ENCODE measurements at places on chromosomes 1 and 21. TPM values are rescaled to one million over a fixed set of nuclear protein-coding genes. Genes with fewer than 3 reads are reported as not detected.

DNA sequence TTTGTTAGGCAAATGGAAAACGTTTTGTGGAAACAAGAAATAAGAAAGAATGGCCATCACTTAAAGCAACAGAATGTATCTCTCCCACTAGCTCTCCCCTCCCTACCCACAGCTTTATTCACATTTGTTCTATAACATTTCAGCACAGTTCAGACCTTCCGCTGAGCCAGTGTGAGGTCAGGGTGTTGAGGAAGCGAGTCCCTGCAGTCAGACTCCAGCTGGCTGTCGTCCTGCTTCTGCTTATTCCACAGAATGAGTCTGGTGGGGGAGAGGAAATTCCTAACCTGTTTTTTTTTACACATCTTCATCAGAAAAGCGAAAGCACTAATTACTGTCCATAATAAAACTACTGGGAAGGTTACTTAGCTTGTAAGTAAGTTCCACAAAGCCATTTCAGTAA is 39.0 kb downstream of the MRPL39 start:
- peak; percentile 72 for DNase-seq

GRCh38 chr1:108041360-108042142 is 76.6 kb upstream of the VAV3 start:
- DNase-seq: no peak

DNA sequence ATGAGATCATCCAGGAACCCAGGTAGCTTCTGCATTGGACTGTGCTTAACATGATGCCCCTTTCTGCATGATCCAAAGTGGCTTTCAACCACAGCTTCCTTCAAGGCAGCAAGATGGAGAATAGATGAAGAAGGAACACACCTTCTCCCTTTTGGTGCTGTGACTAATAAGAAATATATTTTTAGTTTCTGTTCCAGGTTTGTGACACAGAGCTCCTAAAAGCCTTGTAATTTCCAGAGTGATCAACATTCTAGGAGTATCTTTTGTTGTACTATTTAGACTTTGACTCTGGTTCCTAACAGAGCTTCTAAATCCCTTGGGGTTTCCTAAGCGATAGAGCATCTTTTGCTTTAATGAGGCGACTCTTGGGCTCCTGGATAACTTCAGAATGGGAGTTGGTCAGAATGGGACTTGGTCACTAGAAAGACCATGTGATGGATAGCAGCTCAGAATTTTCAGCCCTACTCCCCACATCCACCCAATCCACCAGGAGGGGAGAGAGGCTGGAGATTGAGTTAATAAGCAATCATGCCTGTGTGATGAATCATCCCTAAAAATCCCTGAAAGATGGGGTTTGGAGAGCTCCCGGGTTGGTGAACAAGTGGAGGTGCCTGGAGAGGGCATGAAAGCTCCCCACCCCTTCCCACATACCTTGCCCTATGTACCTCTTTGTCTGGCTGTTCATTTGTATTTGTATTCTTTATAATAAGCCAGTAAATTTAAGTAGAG is 134.8 kb downstream of the FGGY start:
- no peak for DNase-seq

- DNase-seq: no peak
Observed at GRCh38 chr1:52423771-52424170, 19.4 kb downstream of the PRPF38A start.

- DNase-seq: no peak
Observed at GRCh38 chr1:40848530-40849189, 13.5 kb downstream of the CITED4 start.

GRCh38 chr1:38000233-38000528 is 5.1 kb downstream of the FHL3 start:
- DNase-seq: no peak

DNA sequence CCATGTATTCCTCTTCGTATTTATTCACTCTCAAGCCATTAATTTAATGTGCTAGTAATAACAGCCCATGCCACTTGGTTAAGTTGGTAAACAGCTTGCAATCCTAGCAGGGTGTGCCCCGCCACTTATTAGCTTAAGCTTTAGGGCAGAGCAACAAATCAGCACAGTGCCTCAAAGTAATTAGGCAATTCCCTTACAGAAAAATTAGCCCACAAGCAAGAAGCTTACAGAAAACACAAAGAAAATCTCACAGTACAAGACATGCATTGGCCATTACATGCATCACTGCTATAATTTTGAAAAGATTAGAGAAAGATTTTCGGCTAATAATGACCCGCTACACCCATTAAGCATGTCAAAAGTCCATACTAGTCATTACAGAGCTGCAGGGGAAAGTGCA is 47.6 kb downstream of the TGFB2 start:
- no peak for DNase-seq

GRCh38 chr1:154755858-154756730 is 114.0 kb downstream of the KCNN3 start:
- no peak for DNase-seq

- no peak for DNase-seq
Observed at GRCh38 chr1:39044762-39045161, 18.6 kb downstream of the NDUFS5 start.

GRCh38 chr1:156483397-156483796 is 17.2 kb downstream of the MEF2D start:
- no peak for DNase-seq

DNA sequence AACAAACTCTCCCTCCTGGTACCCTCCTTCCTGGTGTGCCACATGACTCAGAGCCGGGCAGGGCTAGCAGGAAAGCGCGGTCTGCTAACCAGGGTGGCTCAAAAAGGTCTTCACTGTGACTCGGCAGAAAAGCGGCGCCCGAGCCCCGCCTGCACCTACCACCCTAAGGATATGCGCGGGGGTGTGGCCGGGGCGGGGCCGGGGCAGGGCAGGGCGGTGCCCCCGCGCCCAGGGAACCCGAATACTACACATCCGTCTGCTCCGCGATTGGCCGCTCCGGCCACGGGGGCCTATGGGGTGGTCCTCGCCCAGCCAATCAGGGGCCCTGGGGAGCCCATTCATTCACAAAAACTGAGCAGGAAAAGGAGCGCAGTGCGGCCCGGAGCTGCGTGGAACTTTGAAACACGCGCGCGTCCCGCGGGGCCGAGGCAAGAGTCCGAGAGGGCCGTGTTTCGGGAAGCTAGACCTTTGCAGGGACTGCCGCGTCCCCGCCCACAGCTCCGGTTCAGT is 1.7 kb downstream of the LRP8 start:
- peak; percentile 46 for DNase-seq

DNA sequence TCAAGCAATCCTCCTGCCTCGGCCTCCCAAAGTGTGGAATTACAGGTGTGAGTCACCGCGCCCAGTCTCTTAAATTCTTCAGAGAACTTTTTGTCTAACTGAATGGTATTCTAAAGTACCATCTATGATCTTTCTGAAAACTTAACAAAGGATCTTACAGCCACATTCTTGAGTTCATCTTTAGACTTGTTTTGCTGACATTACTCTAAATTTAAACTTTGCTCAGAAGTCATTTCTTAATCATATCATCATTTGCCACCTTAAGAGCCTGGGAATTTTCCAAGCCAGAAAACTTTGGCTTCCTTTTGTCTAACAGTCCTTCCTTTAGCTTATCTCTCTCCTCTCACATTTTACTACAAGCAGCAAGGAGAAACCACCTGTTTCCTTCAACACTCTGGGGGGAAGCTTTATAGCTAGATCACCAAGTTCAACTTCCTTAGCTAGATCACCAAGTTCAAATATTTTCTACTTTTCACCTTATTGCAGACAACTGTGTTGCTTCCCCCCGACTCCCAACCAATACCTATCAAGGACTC is 5.4 kb upstream of the ZBTB8A start:
- no peak for DNase-seq

DNA sequence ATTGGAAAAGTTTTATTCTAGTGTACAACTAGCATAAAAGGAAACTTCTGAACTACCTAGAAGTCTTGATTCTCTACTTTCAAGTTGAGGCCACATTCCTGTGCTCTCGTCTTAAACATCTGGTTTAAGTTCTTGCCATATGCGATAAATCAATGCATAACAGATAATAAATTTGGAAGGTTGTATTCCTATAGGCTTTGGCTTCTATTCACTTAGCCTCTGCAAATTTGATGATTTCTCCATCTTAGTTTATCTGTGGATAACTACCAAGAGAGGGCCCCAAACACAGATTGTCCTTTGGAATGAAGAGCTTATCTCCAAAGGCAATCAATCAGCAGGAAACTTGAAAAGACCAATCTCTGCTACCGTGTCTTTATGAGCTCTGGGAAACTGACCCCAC is 11.7 kb upstream of the RNF2 start:
- no peak for DNase-seq

GRCh38 chr1:22704440-22705067 is 6.1 kb upstream of the EPHB2 start:
- peak; percentile 76 for DNase-seq

DNA sequence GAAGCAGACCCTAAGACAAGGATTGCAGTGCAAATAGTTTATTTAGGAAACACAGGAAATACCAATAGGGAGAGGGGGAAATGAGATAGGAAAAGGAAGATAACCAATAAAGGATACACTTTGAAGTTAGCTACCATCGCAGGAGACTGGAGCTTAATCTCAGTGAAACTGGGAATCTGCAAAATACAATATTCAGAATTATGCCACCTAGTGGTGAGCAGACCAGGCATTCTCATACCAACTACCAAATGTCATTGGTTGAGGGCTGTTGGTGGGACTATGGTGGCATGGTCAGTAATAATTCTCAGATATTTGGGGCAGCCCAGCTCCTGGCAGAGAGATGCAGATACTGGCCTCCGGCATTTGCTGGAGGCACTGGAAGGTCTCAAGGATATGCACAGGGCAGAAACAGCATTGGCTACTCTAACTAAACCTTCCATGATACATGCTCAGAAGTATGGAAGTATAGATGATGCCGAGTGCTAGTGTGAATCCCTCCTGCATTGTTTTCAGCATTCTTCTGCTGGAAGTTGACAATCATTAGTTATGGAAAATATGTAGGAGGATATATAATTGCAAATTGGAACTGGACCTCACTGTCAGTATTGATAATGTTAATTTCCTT is 11.8 kb upstream of the ZFP69B start:
- DNase-seq: no peak

- no peak for DNase-seq
Observed at GRCh38 chr1:34844252-34844634, 15.3 kb downstream of the SMIM12 start.

GRCh38 chr21:41887667-41888066 is 8.5 kb upstream of the PRDM15 start:
- DNase-seq: no peak

GRCh38 chr1:10379676-10380075 is 19.2 kb upstream of the PGD start:
- DNase-seq: no peak

GRCh38 chr1:108107658-108108057 is 92.5 kb downstream of the SLC25A24 start:
- no peak for DNase-seq

The PPFIA4 gene
- polyA plus RNA-seq: 5.5 TPM

The GPX7 gene
- polyA plus RNA-seq: 68.8 TPM

The SLC22A15 gene
- 7.2 TPM for polyA plus RNA-seq

The CD2 gene
- 0.34 TPM for polyA plus RNA-seq

The AVPR1B gene
- polyA plus RNA-seq: 0.54 TPM

The FTCD gene
- 41.2 TPM for polyA plus RNA-seq

The LCA5L gene
- 5.6 TPM for polyA plus RNA-seq

The LAMC2 gene
- 8.6 TPM for polyA plus RNA-seq

Data from left renal cortex interstitium (tissue), 4 donors.